Hepatocyte (in vitro differentiated cells): ENCODE measurements at places on chromosomes 1 and 21. TPM values are rescaled to one million over a fixed set of nuclear protein-coding genes. Genes with fewer than 3 reads are reported as not detected.
A peak's percentile ranks its signal among the peaks of the same experiment; 100 is the strongest.

DNA sequence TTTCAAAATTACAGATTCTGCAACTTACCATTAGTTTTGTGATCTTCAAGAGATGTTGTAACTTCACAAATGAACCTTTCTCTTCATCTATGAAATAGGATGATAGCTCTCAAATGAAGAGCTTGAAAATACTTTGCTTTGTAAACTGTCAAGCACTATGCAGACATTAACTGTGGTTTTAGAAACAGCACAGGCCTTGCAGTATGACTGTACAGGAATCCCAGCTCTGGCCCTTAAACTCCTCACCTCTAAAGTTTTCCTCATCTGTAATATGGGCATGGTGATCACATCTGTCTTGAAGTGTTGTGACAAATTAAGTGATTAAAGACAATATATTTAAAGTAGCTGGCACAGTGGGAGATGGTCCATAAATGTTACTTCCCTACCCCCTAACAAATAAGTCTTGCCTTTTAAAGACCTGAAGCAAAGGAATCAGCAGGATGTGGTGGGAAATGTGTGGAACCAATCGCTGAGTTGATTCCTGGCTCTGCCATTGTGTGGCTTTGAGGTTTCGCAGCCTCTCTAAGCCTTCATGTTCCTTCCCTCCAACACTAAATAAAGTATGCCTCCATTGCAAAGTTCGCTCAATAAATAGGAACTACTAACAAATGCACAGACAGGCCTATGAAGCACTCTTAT is 5.5 kb upstream of the PTP4A2 start:
- DNase-seq: no peak

The OLFML2B gene
- total RNA-seq: 1.2 and 2.2 TPM in 2 replicates

- no peak for DNase-seq
These were observed 242.4 kb downstream of the BARHL2 start for GRCh38 chr1:90474731-90475130.

The PLA2G2A gene
- 170 and 340 TPM in 2 replicates for total RNA-seq

GRCh38 chr1:84141182-84142003 is 2.7 kb upstream of the PRKACB start:
- DNase-seq: no peak

The FCGR3A gene
- total RNA-seq: 0.17 and 2.2 TPM in 2 replicates

GRCh38 chr1:12565966-12566352 is 52.1 kb downstream of the DHRS3 start:
- no peak for DNase-seq

DNA sequence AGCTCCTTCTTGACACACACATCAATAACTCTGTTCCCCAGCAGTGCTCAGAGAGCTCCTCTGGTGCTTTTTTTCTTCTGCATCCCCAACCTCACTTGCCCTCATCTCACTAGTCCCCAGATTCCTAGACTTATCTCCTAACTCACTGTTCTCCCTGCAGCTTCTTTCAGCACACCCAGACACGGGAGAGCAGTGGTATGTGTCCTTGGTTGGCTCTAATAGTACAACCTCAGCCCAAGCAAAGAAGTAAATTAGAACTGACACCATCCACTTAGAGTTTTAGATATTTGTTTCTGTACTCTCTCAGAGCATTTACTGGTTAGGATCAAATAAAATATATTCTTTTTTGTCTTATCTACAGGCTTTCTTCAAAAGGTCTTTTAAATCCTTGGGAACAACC is 201.4 kb upstream of the SNX7 start:
- DNase-seq: no peak

The ZSWIM5 gene
- 4.0 and 4.1 TPM in 2 replicates for total RNA-seq

The FCRL2 gene
- 0.13 TPM in 1 of 2 replicates, not detected in the other for total RNA-seq

The DPYD gene
- 18.8 and 21.8 TPM in 2 replicates for total RNA-seq

GRCh38 chr1:152044386-152044785 is 7.6 kb upstream of the S100A11 start:
- DNase-seq: no peak

- DNase-seq: no peak
These were observed 13.5 kb downstream of the PSRC1 start for GRCh38 chr1:109269212-109269980.

DNA sequence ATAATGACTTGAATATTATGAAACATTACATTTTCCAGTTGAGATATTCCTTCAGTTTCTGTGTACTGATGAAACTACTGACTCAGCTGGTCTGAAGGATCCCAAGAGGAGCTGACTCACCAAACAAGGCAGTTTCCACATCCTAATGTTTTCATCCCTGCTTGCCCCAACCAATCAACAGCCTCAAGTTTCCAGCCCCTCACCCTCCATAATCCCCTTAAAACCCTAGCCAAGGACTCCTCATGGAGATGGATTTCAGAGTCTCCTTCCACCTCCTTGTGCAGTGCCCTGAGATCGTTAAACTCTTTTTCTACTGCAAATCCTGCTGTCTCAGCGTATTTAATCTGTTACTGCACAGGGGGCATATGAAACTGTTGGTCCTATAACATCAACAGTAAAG is 83.1 kb upstream of the HAO2 start:
- peak; percentile 67 for DNase-seq

The SRSF10 gene
- total RNA-seq: 125 and 127 TPM in 2 replicates

- peak; percentile 86 for DNase-seq
These were observed at the start of gene KIRREL1 for GRCh38 chr1:157993147-157993917. Gene KIRREL1, plus strand, starts transcription at chr1:157993645. Its CDS starts 32 bp downstream, at chr1:157993677.

GRCh38 chr1:243786531-243786930 is 63.5 kb downstream of the AKT3 start:
- DNase-seq: no peak

The NBPF8 gene
- total RNA-seq: 14.4 and 19.1 TPM in 2 replicates

DNA sequence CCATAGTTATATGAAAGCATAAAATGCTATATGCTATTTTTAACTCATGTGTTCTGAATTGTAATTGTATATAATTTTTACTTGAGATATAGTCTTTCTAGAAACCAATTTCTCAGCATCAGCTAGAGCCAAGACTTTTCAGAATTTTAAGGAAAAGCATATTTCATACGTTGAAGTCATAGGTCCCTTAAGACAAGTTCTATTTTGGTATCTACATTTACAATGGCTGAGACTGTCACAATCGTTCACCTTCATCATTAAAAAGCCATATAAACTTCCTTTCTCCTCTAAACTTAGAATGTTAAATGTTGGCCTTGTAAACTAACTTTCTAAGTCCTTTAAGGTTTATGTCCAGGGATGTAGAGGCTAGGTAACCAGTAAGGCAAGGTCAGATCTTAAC is 104.1 kb downstream of the LRRC40 start:
- DNase-seq: no peak

- DNase-seq: no peak
These were observed 56.1 kb downstream of the NDUFS5 start for GRCh38 chr1:39082010-39082799.

DNA sequence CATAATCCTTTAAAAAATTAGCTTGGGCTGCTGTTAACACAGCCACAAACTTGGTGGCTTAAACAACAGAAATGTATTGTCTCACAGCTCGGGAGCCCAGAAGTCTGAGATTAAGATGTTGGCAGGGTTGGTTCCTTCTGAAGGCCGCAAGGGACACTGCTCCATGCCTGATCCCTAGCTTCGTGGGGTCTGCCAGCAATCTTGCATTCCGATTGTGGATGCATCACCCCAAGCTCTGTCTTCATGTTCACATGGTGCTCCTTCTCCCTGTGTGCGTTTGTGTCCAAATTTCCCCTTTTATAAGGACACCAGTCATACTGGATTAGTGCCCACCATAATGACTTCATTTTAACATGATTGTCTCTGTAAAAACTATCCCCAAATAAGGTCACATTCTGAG is 5.0 kb upstream of the HHIPL2 start:
- no peak for DNase-seq

DNA sequence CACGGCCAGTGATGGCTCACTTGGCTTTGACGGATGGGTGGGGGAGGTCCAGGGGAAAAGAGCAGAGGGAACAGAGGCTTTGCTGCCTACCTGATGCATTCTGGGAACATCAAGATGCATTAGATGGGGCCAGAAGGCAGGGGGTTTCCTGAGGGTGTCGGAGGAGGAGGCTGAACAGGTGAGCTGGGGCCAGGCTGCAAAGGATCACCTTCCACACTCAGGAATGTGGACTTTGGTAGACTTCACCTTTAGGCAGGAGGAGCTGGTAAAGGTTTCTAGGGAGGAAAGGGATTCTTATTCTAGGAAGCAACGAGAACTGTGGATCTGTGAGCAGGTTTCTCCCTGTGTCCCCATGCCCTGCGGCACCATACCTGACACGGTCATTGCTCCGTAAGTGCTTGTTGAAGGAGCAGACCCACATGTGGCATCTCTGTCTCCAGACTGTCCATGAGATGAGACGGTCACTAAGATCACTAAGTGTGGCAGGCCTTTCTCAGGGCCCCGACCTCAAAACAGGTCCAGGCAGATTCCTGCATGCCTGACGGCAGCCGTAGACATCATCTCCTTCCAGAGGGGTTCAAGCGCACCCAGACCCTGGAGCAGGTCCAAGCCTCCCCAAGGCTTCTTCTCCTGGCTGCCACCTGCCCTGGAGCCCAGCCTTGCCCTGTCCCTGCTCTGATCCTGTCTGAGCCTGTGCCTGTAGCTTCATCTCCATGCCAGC is 89.1 kb upstream of the SLC25A33 start:
- no peak for DNase-seq

- DNase-seq: no peak
These were observed 25.1 kb upstream of the HSD3B1 start for GRCh38 chr1:119481951-119482350.

The CYP4Z1 gene
- 0.52 TPM in 1 of 2 replicates, not detected in the other for total RNA-seq

The MYOG gene
- not detected in 2 replicates for total RNA-seq

The TAL1 gene
- 0.08 and 0.13 TPM in 2 replicates for total RNA-seq

- peak; percentile 31 for DNase-seq
These were observed 109.1 kb upstream of the HOOK1 start for GRCh38 chr1:59705466-59706302.

DNA sequence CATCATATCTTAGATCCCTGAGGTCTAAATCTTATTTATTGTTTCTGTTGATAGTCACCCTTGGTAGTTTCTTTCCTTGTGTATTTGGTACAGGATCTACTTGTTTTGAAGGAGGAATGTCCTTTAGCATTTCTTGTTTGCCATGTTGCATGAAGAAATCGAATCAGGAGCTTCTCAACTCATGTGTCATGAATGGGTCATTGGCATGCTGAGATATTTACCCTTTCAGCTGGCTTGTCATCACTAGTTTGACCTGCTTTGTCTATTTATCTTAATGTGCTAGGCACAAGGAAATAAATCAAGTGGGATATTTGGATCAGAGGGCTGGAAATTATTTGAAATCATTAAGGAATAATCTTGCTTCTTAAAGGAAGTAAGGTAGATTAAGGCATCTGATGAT is 23.8 kb downstream of the THEM4 start:
- no peak for DNase-seq

GRCh38 chr1:21607549-21608529 is 61.3 kb downstream of the RAP1GAP start:
- peak; percentile 94 for DNase-seq

DNA sequence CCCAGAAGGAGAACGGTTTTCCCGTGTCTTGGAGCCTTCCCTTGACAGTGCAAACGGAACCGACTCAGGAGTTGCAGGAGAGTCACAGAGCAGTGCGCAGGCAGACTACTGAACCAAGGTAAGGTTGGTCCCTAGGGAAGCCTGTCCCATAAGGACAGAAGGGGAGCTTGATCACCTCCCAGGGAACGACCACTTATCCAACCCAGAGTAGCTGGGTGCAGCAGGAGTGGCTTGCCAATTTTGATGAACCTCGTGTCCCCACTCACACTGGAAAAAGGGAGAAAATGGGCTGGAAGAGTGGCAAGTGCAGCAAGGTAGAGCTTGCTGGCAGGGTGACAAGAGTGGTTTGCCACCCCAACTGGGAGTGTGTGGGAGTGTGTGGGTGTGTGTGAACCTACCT is 95.1 kb downstream of the LIPI start:
- no peak for DNase-seq

DNA sequence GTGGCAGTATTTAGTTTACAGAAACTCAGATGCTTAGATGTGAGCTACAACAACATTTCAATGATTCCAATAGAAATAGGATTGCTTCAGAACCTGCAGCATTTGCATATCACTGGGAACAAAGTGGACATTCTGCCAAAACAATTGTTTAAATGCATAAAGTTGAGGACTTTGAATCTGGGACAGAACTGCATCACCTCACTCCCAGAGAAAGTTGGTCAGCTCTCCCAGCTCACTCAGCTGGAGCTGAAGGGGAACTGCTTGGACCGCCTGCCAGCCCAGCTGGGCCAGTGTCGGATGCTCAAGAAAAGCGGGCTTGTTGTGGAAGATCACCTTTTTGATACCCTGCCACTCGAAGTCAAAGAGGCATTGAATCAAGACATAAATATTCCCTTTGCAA is 59.7 kb upstream of the ZNF326 start:
- no peak for DNase-seq

- DNase-seq: peak; percentile 90
These were observed 3.4 kb upstream of the CASQ2 start for GRCh38 chr1:115771847-115772457.

The NFIA gene
- total RNA-seq: 15.1 and 18.1 TPM in 2 replicates

The NUAK2 gene
- total RNA-seq: 12.6 and 13.4 TPM in 2 replicates

- DNase-seq: no peak
These were observed 525.1 kb downstream of the LMO4 start for GRCh38 chr1:87853576-87854351.

The OR14K1 gene
- not detected in 2 replicates for total RNA-seq

DNA sequence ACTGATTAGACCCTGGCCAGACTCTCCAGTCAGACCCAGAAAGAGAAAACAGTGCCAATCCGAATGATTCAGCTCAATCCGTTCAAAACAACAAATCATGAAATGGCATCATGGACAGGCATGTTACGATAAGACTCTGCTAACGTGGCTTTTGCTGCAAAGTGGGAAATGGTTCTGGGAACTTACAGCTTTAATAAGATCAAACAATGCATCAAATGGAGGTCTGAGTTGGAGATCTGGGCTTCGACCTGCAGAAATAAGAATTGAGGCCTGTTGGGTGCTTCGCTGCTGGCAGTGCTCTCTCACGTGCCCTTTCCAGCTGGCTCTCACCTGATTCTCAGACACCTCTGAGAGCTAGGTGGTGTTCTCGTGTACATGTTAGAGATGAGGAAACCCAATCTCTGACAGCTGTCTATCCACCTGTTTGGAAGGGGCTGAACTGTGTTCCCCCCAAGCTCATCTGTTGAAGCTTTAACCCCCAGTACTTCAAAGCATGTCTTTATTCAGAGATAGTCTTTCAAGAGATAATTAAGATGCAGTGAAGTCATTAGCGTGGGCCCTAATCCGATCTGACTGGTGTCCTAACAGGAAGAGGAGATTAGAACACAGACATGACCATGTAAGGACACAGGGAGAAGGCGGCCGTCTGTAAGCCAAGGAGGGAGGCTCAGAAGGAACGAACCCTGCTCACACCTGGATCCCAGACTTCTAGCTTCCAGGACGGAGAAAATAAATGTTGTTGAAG is 45.5 kb upstream of the ETS2 start:
- DNase-seq: no peak

The C1orf94 gene
- total RNA-seq: not detected in 2 replicates
